ENCODE measurements at places on chromosomes 3 and 15. TPM values are rescaled to one million over a fixed set of nuclear protein-coding genes. Genes with fewer than 3 reads are reported as not detected.
A peak's percentile ranks its signal among the peaks of the same experiment; 100 is the strongest.

DNA sequence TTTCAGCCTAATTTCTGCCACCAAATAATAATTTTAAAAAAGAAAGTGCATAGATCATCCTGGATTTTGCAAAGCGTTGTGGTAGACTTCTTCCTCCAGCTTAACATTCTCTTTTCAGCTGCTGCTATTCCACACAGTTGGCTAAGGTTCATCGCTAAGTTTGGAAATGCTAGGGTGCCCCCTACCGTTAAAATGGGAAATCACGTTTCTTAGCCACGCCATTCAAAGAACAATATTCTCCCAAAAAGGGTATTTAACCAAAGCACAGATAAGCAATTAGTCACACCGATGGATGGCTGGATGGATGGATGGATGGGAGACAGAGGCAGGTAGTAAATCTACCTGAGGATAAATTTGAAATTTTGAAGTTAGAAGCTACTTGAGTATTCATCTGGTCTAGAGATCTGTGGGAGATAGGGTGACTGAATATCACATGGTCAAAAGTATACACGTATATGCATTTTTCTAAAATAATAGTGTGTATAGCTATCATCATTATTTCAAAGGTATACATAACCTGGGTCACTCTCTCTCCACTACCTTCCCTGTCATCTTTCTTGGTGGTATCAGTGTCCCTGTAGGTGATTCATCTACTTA lies 67.2 kb downstream of the EFHB start:
- no peaks in the 10 kb centered on the region for H3K27me3 ChIP-seq
- no peaks in the 10 kb centered on the region for H3K4me1 ChIP-seq
- no peak overlapping the region for H3K27ac ChIP-seq
- H3K36me3 ChIP-seq: peaks cover 5% of the 10 kb centered on the region
- DNase-seq: peak; percentile 44
- no peak overlapping the region for H3K4me3 ChIP-seq

GRCh38 chr15:45187894-45188830 lies at the start of gene SHF:
Gene SHF (minus strand): TSS chr15:45187966. CDS start chr15:45187951, 15 bp downstream.
- peaks cover 10% of the 10 kb centered on the region for H3K36me3 ChIP-seq
- H3K4me3 ChIP-seq: peak within 1 kb of the TSS; percentile 100
- DNase-seq: peak; percentile 83
- peaks cover 18% of the 10 kb centered on the region for H3K4me1 ChIP-seq
- H3K27ac ChIP-seq: peak within 1 kb of the TSS; percentile 100
- H3K27me3 ChIP-seq: peaks cover 33% of the 10 kb centered on the region

Gene SOX14
- total RNA-seq: not detected

GRCh38 chr3:4827767-4828166 lies 151.5 kb upstream of the BHLHE40 start:
- H3K27me3 ChIP-seq: no peaks in the 10 kb centered on the region
- H3K4me3 ChIP-seq: no peak overlapping the region
- no peak overlapping the region for H3K27ac ChIP-seq
- DNase-seq: no peak

DNA sequence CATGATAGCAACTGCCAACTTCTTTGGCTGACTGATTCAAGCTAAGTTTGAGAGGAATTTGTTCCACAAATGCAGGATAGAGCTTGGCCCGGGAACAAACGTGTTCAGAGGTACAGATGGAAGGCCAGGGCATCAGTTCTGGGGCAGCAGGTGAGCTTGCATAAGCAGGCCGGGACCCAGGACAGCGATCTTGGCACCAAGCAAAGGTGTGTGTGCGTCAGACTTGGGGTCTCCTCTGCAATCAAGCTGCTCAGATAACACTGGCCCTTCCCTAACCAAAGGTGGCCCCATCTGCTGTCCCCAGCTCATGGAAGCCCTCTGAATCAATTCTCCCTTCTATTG lies 155.6 kb downstream of the MEGF11 start:
- peaks cover 60% of the 10 kb centered on the region for H3K4me1 ChIP-seq
- H3K27ac ChIP-seq: no peak overlapping the region
- no peak for DNase-seq
- H3K4me3 ChIP-seq: no peak overlapping the region

DNA sequence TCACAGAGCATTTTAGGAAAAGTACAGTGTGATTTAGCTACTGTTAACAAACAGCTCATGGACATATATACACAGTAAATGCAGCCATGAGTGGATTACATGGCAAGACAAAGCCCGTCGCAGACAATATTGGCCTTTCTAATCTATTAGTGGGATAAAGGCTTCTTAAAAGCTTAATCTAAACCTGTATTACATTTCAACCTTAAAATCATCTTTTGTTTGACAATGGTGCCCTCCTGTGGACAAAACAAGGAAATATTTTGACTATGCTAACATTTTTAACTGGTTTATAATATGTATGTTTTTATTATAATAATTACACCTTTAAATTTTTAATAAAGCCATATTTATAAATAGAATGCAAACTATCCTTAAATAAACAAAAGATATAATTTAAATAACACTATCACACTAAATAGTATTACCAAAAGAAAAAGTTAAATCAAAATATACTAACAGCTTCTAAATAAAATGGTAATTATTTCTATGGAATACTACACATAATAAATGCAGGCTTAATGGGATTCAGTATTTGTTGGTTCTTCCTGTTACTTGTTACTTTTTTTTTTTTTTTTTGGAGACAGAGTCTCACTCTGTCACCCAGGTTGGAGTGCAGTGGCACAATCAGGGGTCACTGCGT lies 38.6 kb downstream of the TAFA4 start:
- H3K36me3 ChIP-seq: no peaks in the 10 kb centered on the region
- H3K4me3 ChIP-seq: no peak overlapping the region
- H3K27ac ChIP-seq: no peak overlapping the region
- no peak for DNase-seq
- peaks cover 4% of the 10 kb centered on the region for H3K4me1 ChIP-seq
- no peaks in the 10 kb centered on the region for H3K27me3 ChIP-seq

Gene PLSCR2
- not detected for total RNA-seq

Gene SLC28A1
- total RNA-seq: 0.25 TPM

GRCh38 chr3:69292959-69293574 lies 92.8 kb downstream of the FRMD4B start:
- H3K36me3 ChIP-seq: no peaks in the 10 kb centered on the region
- H3K4me3 ChIP-seq: peak overlapping the region; percentile 57
- peaks cover 47% of the 10 kb centered on the region for H3K4me1 ChIP-seq
- no peak for DNase-seq
- H3K27me3 ChIP-seq: peaks cover 7% of the 10 kb centered on the region
- H3K27ac ChIP-seq: peak overlapping the region; percentile 89

DNA sequence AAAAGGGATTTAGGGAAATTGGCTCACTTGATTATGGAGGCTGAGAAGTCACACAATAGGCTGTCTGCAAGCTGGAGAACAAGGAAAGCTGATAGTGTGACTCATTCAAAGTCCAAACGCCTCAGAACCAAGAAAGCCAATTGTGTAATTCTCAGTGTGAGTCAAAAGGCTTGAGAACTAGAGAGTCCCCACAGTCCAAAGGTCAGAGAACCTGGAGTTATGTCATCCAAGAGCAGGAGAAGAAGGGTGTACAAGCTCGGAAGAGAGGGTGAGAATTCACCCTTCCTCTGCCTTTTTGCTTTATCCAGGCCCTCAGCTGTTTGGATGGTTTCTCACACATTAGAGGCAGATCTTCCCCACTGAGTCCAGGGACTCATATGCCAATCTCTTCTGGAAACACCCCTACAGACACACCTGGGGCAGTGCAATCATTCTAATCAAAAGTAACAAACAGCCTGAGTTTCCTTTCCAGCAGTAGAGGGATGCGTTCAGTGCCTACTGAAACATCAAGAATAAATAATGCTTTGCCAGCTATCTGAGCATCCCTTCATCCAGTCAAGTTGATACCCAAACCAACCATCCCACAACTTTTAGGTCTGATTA lies 271.5 kb downstream of the SATB1 start:
- H3K27ac ChIP-seq: no peak overlapping the region
- peaks cover 2% of the 10 kb centered on the region for H3K4me1 ChIP-seq
- no peaks in the 10 kb centered on the region for H3K27me3 ChIP-seq
- no peak for DNase-seq
- H3K4me3 ChIP-seq: no peak overlapping the region

DNA sequence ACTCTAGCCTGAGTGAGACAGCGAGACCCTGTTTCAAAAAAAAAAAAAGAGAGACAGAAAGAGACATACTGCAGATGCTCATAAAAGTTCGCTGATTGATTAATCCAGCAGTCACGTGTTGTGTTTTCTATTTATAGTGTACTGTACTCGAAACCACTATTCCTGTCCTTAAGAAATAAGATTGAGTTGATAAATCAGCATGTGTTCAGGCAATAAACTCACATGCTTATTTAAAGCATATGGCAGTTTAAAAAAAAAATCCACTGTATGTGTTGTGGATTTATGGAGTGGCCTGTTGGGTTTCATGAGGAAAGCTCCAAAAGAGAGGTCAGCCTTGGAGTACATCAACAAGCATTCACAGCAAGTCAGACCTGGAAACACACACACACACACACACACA lies 17.7 kb downstream of the RPL22L1 start:
- H3K4me3 ChIP-seq: no peak overlapping the region
- no peak for DNase-seq
- peak overlapping the region; percentile 13 for H3K27ac ChIP-seq

Gene ZCWPW2
- 0.49 TPM for total RNA-seq

GRCh38 chr3:61595288-61595687 lies 33.9 kb downstream of the PTPRG start:
- H3K27ac ChIP-seq: peak overlapping the region; percentile 23
- H3K36me3 ChIP-seq: no peaks in the 10 kb centered on the region
- H3K27me3 ChIP-seq: no peaks in the 10 kb centered on the region

DNA sequence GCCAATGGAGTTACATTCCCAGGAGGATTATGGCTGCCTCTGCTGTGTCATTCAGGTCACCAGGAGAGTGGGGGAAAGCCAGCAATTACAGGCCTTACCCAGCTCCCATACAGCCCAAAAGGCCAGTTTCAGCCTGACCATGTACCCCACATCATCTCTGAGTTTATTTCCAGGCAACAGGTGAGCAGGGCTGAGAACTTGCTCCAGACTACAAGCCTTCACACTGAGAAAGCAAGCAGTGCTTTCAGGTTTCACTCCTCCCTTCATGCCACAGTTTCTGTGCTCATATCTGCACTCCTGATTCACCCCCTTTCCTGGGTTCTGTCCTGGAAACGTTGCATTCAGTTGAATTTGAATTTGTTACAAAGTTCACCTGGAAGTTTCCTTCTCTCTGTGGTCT lies 68.1 kb upstream of the ABI3BP start:
- H3K4me1 ChIP-seq: no peaks in the 10 kb centered on the region
- no peak overlapping the region for H3K4me3 ChIP-seq
- no peak for DNase-seq
- H3K27ac ChIP-seq: no peak overlapping the region
- H3K27me3 ChIP-seq: no peaks in the 10 kb centered on the region

GRCh38 chr15:35722501-35722900 lies 176.5 kb upstream of the DPH6 start:
- no peak overlapping the region for H3K27ac ChIP-seq
- no peak overlapping the region for H3K4me3 ChIP-seq
- H3K36me3 ChIP-seq: no peaks in the 10 kb centered on the region
- H3K27me3 ChIP-seq: no peaks in the 10 kb centered on the region
- DNase-seq: no peak
- H3K4me1 ChIP-seq: no peaks in the 10 kb centered on the region

Gene TLR9
- 0.37 TPM for total RNA-seq

DNA sequence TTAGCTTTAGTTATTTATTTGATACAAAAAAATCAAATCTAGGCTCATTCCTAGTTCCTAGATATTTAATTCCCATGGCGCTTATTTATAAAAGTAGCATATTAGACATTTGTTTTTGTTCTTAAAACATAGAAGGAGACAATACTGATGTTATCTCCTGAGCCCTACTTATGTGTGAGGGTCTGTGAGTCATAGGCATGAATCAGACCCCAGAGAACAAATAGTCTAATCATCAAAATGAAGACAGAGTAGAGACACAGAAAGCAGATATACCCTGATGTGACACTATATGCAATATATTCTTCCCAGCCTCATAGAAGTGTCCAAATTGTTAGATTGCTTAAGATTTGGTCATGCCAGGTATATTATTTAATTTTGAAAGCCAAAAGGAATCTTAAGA lies 44.9 kb downstream of the PEX5L start:
- no peak overlapping the region for H3K4me3 ChIP-seq
- no peak for DNase-seq
- no peak overlapping the region for H3K27ac ChIP-seq

DNA sequence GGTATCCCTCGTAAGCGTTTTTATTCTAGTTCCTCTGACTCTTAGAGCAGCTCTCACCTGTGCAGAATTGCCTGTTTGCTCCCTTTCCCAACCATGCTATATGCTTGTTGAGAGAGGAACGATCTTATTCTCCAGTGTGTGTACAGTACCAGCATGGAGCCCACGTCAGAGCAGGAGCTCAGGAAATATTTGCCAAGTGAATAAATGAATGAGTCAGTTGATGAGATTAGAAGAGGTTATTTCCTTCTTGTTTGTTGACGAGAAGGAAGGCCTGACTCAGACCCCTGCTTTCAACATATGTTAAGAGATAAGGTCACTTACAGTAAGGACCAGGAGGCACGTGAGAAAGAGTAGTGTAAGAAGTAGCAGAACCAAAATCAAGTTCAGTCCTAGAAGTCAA lies 106.3 kb upstream of the ABHD17C start:
- no peaks in the 10 kb centered on the region for H3K27me3 ChIP-seq
- H3K36me3 ChIP-seq: peaks cover 9% of the 10 kb centered on the region
- H3K27ac ChIP-seq: no peak overlapping the region
- no peak for DNase-seq
- peaks cover under 1% of the 10 kb centered on the region for H3K4me1 ChIP-seq

Gene CHST13
- total RNA-seq: not detected

GRCh38 chr3:105353485-105354161 lies 13.1 kb upstream of the ALCAM start:
- peaks cover 6% of the 10 kb centered on the region for H3K27me3 ChIP-seq
- no peaks in the 10 kb centered on the region for H3K36me3 ChIP-seq
- peaks cover 17% of the 10 kb centered on the region for H3K4me1 ChIP-seq
- peak overlapping the region; percentile 84 for H3K4me3 ChIP-seq
- DNase-seq: peak; percentile 61

Gene GHSR
- not detected for total RNA-seq

Gene MEX3B
- total RNA-seq: 96.2 TPM

- H3K27me3 ChIP-seq: peaks cover 4% of the 10 kb centered on the region
- DNase-seq: no peak
- no peak overlapping the region for H3K27ac ChIP-seq
- no peak overlapping the region for H3K4me3 ChIP-seq
- no peaks in the 10 kb centered on the region for H3K36me3 ChIP-seq
These were observed 135.2 kb downstream of the RYR3 start for GRCh38 chr15:33445984-33446383.

Gene PPM1L
- total RNA-seq: 81.4 TPM

- peaks cover 13% of the 10 kb centered on the region for H3K36me3 ChIP-seq
- no peaks in the 10 kb centered on the region for H3K4me1 ChIP-seq
- H3K27me3 ChIP-seq: no peaks in the 10 kb centered on the region
- H3K27ac ChIP-seq: no peak overlapping the region
These were observed 287.3 kb upstream of the CTDSPL start for GRCh38 chr3:37574177-37574943.

GRCh38 chr3:59680919-59681318 lies 631.1 kb upstream of the CFAP20DC start:
- no peak overlapping the region for H3K4me3 ChIP-seq
- DNase-seq: no peak
- no peak overlapping the region for H3K27ac ChIP-seq
- no peaks in the 10 kb centered on the region for H3K36me3 ChIP-seq
- H3K27me3 ChIP-seq: no peaks in the 10 kb centered on the region

GRCh38 chr3:155863072-155863784 lies 7.2 kb upstream of the GMPS start:
- H3K4me3 ChIP-seq: no peak overlapping the region
- H3K4me1 ChIP-seq: no peaks in the 10 kb centered on the region
- no peak for DNase-seq
- no peak overlapping the region for H3K27ac ChIP-seq
- H3K27me3 ChIP-seq: peaks cover 3% of the 10 kb centered on the region
- no peaks in the 10 kb centered on the region for H3K36me3 ChIP-seq
